GM12891 (cell line): ENCODE measurements at places on chromosomes 7 and 10.
A peak's percentile ranks its signal among the peaks of the same experiment; 100 is the strongest.

DNA sequence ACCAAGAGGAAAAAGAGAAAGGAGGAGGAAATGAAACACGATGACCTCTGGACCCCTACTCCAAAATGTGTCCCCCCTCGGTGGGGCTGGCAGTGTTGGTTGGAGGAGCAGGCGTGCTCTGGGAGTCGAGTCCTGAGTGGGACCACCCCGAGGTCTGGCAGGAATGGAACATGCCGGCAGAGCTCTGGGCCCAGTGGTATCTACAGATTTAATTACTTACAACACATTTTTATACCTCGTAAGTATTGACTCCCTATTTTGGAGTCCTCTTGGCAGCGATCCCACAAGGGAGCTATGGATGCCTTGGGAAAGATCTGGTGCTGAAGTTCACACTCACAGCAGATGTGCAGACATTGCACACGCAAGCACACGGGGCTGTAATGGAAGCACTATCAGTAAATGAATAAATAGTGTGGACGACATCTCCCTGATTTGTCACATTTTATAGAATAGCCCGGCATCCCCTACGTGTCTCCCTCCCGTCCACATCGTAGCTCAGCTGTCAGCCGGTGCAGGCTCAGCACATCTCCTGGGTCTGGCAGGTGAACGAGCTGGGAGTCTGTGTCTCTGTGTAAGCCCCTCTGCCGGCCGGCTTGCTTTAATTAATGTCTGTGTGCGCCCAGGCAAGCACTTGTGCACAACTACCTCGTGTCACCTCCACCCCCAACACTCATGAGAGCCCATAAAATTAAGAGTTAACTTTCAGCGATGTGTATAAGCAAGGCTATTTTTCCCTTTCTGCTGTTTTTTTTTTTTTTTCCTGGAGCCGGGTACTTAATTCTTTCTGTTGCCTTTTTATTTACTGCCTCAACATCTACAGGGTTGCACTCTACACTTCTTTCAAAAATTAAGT lies 603.2 kb downstream of the LRMDA start:
- no peak for DNase-seq

DNA sequence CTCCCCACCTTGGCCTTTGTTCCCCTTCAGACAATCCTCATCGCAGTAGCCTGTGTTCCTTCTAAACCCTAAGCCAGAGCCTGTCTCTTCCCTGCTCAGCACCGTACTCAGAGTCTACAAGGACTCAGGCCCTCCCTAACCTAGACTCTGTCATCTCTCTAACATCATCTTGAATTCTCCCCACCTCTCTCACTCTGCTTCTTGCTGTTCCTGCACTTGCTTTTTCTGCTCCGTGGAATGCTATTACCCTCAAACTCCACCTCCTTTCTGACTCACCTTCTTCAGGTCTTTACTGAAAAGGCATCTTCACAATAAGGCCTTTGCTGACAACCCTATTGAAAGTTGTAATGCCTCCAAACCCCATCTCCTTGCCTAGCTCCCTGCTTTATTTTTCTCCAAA lies 141.0 kb downstream of the DKK1 start:
- DNase-seq = no peak

DNA sequence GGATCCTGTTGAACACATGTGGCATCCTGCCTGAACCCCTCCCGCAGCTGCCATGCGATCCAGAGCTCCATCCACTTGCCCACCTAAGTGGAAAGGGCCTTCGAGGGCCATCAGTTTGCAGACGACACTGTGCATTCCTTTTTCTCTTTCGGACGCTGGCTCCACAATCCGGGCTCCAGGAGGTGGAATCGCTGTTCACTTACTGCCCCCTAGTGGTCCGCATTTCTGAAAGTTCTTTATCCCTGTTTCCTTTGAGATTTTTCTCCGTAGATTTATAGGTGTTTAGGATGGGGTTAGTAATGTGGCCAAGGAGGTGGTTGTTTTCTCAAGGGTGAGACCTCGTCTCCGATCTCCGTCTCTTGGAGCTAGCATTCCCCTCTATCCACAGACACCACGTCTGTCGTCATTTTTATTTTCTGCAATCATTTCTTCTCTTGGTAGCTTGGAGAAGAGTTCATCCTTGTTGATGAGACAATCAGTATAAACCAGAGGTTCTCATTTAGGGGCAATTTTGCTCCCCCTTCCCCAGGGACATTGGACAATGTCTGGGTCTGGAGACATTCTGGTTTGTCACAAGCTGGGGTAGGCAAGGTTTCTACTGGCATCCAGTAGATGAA lies 204.6 kb downstream of the ARHGAP21 start:
- DNase-seq = peak; percentile 23

DNA sequence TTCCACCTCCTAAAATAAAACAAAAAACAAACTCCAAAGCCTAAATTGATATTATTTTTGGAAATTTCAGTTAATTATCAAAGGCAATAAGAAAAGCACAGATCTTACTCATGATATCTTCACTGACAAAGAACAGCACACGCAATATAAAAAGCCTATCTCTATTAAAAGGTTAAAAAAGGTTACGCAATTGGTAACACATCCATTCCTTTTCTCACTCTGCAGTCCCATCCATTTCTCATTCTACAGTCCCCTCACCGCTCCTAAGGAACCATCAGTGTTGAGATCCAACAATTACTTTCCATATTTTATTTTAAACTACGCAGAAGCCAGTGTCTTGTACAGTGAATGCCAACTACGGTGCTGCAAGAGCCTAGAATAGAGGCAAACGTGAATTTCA lies 1.3 kb downstream of the SEC61G start:
- no peak for DNase-seq

DNA sequence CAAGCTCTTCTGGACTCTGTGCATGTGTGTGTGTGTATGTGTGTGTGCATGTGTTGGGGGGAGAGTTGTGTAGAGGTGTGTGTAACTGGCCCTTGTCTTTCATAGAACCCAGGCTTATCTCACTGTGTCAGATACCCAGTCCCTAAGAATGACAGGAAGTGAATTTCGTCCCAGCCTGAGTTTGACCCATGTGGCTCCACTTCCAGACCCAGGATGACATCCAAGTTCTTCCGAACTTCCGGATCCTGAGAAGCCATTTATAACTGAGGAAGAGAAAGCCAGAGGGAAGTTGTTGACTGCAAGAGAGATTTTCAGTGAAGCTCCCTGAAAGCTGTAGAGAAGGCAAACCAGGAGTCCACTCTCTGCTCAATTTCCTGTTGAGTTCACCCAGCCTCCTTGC lies 53.2 kb downstream of the ADRB1 start:
- no peak for DNase-seq

DNA sequence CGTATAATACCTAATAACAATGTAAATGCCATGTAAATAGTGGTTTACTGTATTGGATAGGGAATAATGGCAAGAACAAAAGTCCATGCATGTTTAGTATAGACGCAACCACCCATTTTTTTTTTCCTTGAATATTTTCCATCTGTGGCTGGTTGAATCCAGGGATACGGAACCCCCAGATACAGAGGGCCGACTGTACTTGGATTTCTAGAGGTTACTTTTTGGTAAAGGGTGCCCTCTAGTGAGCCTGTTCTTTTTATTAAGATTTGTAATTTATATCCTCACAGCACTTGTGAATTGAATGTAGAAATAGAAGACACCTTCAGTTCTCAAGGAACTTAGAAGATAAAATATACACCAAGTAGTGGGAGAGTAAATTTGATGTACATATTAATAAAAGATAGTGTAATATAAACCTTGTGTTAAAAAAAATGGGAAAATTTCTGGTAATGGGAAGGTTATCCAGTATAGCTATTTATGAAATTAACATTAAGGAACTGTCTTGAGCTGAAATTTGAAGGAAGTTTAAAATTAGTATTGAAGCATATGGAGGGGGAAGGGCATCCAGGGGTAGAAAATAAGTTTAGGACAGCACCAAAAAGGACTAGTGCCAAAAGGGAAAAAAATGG lies 32.0 kb downstream of the EXOC6 start:
- DNase-seq = no peak

- no peak for DNase-seq
Measured at GRCh38 chr7:149468208-149468607, 7.3 kb upstream of the ZNF777 start.

DNA sequence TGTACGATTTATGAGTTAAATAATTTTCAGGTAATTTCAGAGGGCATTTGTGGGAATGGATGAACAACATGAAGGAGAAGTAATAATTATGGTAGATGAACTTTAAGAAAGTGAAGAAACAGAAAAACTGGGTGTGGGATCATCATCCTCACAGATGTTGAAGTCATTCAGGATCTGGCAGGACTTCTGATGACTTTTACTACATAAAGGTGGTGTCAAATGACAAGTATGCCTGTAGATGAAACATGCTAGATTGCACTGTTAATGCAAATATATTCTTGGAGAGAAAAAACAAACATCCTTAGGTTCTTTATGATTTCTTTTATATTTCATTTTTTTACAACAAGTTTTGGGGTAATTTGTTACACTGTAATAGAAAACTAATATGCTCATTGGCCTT lies 230.2 kb downstream of the PCLO start:
- DNase-seq = no peak

DNA sequence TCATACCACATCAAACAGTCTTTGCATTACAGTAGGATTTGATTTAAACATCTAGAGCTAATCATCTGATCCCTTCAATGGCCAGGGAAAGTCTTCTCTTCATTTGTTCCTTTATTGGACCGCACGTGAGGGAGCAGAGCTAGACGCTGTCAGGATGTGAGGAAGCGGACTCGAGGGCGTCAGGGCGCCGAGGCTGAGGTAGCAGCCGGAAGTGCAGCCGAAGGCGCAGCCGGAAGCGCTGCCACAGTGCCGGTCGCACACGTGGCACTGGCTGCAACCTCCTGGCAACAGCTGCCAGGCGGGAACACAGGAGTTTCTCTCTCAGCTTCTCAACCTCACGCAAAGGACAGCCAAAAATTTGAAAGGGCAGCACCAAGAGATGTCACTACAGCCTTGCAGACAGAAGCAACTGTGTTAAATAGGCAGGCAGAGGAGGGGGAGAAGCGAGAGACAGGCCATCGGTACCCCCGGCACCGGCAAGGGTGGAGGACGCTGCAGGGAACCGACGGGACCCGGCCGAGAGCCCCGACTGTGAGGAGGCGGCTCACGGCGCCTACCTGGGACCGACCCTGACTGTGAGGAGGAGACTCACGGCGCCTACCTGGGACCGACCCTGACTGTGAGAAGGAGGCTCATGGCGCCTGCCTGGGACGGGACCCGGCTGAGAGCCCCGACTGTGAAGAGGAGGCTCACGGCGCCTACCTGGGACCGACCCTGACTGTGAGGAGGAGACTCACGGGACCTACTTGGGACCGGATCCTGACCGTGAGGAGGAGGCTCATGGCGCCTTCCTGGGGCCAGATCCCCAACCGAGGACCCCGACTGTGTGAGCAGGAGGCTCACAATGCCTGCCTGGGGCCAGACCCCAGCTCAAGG lies 32.3 kb downstream of the VIPR2 start:
- DNase-seq = no peak

DNA sequence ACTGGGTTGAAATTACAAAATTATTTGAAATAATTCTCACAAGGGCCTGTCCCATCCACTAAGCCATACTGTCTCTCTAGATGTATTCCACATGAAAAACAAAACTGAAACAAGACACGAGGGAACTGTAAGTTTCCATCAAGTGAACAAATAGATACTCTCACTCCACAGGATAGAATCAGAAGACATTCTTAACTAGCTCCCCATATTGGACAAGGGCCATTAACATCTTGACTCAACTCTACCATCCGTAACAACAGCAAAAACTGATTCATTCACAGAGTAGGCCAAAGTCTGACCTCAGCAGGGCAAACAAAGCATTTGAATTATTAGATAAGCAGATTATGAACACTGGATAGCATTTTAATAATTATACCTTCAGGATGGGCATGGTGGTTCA lies 29.1 kb downstream of the UBE2H start:
- no peak for DNase-seq

- no peak for DNase-seq
Measured at GRCh38 chr10:81838950-81839349, 36.0 kb upstream of the NRG3 start.

DNA sequence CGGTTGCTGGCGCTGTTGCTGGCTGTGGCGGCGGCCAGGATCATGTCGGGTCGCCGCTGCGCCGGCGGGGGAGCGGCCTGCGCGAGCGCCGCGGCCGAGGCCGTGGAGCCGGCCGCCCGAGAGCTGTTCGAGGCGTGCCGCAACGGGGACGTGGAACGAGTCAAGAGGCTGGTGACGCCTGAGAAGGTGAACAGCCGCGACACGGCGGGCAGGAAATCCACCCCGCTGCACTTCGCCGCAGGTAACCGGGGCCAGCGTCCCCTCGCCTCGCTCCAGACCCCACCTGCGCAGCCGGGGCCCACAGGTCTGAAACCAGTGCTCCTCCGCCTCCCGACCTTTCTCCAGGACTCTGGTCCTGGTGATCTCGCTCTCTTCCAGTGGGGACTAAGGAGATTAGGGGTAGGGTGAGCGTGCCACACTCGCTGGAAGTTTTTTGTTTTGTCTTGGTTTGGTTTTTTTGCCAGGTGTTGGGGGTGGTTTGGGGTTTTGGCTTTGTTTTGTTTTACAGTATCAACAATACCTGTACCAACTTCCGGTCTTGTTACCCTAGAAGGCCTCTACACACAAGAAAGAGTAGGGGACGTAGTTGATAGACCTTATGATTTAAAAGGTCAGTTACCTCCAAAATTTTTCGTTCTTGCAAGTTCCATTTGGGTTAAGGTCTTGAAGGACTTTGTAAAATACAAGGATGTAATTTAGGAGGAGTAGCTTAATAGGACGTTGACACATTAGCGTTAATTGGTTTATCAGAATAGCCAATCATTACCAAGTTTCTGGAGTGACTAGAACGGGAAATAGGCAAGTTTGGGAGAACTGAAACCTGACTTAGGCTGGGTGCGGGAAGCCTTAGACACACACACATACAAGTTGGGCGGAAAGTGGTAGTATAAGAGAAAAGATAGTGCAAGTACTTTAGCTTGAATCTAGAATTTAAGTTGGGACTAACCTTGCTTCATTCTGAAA lies 704 bp downstream of the TNKS2 start:
- DNase-seq = peak; percentile 31

GRCh38 chr10:130607366-130607765 lies 471.2 kb downstream of the GLRX3 start:
- no peak for DNase-seq

- DNase-seq = no peak
Measured at GRCh38 chr10:78905015-78905956, 163.5 kb upstream of the ZMIZ1 start.

GRCh38 chr7:130131964-130132875 lies 61.9 kb downstream of the KLHDC10 start:
- DNase-seq = no peak

DNA sequence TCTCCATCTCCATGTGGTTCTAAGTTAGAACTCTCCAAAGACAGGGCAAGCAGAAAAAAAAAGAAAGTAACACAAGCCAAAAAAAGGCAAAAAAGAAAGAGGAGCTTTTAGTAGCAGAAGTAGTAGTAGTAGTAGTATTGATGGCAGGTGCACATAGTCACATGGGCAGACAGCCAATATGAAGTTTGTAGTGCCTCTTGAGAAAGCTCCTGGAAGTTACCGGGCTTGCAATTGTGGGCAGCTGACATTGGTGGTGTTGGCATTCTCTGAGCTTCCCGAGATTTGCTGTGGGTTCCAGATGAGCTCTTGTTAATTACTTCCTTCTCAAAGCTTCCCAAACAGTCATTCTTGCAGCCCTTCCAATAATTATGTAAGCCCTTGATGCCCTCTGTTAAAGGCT lies 1128.5 kb downstream of the TYW1 start:
- DNase-seq = no peak
